ENCODE measurements at places on chromosomes 11 and 22.

GRCh38 chr22:27499121-27499520, 302.4 kb downstream of the MN1 start:
- DNase-seq: no peak

GRCh38 chr11:7383406-7383805, 101.9 kb upstream of the OLFML1 start:
- no peak for DNase-seq

DNA sequence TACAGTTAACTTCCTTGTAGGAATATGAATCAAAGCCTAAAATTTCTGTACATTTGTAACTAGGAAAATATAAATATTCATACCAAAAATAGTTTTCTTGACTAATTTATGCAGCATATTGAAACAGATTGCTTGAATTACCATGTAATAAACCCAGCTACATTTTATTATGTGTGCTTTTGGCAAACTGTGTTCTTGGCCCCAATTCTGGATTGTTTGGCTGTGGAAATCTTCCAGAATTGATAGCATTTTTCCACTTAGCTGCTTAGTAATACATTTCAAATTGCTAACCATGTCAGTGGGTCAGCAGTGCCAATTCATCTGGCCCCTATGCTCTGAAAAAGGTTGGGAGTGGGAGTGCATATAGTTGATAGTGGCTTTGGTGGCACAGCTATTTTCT, 32.3 kb downstream of the PDHX start:
- no peak for DNase-seq

GRCh38 chr11:102640946-102641345, 15.8 kb upstream of the MMP20 start:
- DNase-seq: no peak

GRCh38 chr11:80432057-80432456, 991.2 kb upstream of the TENM4 start:
- DNase-seq: no peak

GRCh38 chr11:66283461-66284105, 5.4 kb downstream of the YIF1A start:
- DNase-seq: no peak

- no peak for DNase-seq
Observed at GRCh38 chr11:94405062-94405833, 4.0 kb upstream of the GPR83 start.

GRCh38 chr11:30730011-30730410, 143.9 kb upstream of the MPPED2 start:
- DNase-seq: no peak

GRCh38 chr11:87116185-87116584, 78.5 kb downstream of the TMEM135 start:
- DNase-seq: no peak

DNA sequence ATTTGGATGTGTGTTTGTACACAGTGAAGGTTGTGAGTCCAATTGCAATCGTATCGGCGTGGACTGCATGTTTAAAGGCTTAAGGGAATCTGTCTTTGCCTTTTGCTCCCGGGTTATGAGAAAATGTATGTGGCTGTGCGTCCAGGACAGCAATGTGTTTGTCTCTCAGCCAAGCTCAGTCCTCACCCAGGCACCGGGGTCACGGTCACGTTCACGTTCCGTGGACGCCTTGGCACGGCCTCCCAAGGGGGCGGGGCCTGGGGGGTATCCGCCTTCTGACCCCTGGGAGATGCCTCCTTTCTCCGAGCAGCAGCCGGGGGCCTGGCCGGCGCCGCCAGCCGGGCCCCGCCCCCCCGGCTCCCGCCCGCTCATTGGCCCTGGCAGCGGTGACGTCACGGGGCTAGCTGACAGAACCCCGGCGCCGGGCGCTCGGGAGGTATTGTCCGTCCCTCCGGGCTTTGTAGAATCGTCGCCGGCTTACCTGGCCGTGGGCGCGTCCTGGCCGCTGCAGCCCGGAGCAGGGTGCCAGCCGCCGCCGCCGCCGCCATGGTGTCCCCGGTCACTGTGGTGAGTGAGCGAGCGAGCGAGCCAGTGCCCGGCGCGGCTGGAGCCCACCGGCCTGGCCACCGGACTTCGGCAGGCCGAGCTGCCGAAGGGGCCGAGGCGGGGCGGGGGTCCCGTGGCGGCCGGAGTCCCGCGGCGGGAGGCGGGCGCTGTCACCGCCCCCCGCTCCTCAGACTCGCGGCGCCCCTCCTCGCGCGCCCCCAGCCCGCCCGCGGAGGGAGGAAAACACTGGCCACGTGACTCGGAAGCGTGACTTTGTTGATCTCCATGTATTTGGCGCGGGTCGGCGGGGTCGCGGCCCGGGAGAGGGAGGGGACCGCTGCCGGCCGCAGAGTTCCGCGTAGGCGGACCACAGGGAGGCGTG, at the start of gene TMEM86A:
Gene TMEM86A, plus strand, starts transcription at position 439 of the 928 bp plus-strand sequence. Its CDS starts 108 bp downstream, at position 547.
- peak; percentile 97 for DNase-seq

GRCh38 chr11:19241260-19242178, 774 bp upstream of the E2F8 start:
- peak; percentile 86 for DNase-seq

DNA sequence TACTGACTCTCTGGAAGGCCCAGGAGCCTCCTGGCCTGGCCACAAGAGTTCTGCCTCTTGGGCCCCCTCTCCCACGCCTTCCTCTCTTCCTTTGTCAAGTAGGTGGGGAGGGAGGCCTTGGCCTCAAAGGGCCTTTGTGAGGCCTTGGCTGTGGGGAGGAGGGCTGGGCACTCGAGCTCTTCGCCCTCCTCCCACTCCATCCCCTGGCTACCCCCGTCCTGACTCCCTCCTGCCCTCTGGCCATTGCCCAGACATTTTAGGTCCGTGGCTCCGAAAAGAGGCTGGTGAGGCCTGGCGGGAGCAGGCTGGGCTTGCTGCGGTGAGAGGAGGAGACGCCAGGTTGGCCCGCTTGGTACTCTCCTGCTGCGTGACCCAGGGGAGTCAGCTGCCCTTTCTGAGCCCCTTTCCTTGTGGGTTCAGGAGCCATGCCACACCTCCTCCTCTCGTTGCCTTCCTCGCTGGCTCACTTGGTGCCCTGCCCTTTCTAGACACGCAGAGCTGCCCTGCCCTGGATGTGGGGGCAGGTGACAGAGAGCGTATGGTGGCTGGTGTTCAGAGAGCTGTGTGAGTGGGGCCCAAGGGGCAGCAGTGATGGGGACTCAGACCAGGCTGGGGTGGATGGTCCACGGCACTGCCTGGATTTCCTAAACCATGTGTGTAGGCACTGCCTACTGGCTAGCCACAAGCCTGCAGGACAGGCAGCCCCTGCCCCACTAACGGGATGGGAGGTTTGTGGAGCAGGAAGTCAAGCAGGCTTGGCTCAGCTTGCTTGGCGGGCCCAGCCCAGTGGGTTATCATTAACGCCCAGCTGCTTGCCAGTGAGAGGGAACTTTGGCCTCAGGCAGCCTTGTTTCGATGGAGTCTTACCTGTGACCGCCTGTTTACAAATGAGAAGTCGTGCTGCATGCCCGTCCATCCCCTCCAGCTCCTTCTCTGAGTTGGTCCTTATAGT, 15.8 kb upstream of the OMP start:
- no peak for DNase-seq

DNA sequence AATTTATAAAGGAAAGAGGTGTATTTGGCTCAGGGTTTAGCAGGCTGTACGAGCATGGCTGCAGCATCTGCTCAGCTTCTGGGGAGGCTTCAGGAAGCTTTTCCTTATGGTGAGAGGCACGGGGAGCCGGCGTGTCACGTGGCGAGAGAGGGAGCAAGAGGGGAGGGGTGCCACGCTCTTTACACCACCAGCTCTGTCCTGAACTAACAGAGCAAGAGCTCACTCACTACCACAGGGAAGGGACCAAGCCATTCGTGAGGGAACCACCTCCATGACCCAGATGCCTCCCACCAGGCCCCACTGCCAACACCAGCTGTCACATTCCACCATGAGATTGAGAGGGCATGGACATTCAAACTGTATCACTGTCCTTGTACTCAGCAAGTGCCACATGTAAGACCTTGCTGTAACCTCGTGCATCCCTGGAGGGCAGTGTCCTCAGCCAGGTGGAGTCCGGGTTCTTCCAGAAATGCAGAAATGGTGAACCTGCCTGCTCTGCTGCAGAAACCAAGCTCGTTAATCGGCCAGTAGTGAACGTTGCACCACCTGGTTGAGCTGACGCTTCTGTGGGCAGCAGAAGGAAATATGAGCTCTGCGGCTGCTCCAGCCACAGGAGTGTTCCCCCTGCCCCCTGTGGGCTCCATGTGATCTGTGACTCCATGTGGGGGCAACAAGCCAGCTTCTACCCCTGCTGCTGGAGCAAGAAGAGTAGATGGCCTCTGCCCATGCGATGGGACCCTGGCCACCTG, 368.6 kb downstream of the TBC1D22A start:
- no peak for DNase-seq

GRCh38 chr22:36829370-36830002, 12.7 kb upstream of the PVALB start:
- no peak for DNase-seq

Measured in 8988T (cell line).